ENCODE measurements at places on chromosomes 13 and 19.
A peak's percentile ranks its signal among the peaks of the same experiment; 100 is the strongest.

DNA sequence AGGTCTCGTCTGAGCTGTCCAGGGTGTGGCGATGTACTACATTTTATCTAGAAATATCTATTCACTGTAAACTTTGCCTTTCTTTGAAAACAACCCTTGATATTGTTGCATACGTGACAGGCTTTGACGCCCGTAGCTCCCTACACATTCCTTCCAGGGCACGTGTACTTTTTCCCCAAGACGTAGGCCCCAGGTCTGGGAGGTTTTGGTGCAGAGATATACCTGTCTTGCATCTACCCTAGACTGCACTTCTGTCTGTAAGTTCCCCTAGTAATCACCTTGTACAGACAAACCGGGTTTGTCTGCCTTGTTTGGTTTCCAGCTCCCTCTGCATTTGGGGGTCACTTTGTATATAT lies 69.2 kb downstream of the ERICH6B start:
- no peak for DNase-seq

DNA sequence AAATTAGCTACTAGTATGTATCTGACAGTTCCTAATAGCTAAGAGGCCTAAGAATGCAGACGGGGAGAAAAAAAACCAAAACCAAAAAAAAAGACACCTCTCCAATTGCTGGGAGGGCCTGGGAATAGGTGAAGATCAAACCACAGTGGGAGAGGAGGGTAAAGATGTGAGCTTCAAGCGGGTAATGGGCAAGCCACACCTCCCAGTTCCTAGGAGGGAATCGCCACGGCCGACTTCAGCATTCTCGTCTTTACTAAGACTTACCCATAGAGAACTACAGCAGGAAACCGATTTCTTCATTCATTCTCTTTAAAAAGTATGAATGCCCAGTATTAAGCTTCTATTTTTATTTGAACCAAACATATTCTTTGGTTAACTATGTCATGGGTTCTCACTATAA lies 5.6 kb upstream of the EEF1AKMT1 start:
- DNase-seq, result no peak

DNA sequence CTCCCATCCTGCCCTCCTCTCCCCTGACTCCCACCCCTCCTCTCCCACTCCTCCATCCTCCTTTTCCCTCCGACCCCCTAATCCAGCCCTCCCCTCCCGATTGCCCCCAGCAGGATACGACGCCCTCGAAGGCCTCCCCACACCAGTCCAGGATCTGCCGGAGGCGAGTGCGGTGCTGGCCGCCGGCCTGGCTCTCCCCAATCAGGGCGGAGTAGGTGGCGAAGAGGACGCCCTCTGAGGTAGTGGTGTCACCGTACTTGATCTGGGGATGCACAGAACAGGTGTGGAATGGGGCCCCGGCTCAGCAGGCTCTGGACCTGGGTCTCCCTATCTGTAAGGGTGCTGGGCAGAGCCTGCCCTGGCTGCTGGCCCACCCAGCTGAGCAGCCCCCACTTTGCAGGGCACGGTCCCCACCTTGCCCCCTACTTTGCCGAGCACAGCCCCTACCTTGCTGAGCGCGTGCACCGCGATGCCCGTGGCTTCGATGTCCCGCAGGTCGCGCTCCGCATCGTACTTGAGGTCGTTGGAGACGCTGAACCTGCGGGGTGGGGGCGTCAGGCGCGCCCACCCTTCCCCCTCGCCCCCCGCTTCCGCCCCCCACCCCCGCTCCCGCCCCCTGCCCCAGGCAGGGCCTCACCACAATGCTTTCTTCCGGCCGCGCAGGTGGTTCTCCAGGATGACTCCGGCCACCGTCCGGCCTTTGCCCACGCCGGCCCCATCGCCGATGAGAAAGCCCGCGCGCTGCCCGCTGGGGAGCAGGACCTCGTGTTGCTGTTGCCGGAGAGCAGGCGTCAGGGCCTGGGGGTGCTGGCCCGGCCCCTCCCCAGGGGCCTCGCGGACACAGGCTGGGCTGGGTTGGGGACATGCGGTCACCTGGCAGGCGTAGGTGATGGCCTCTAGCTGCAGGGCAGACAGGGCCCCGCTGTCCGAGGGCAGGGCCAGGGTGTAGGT lies 18.5 kb downstream of the GPX4 start:
- DNase-seq, result no peak

DNA sequence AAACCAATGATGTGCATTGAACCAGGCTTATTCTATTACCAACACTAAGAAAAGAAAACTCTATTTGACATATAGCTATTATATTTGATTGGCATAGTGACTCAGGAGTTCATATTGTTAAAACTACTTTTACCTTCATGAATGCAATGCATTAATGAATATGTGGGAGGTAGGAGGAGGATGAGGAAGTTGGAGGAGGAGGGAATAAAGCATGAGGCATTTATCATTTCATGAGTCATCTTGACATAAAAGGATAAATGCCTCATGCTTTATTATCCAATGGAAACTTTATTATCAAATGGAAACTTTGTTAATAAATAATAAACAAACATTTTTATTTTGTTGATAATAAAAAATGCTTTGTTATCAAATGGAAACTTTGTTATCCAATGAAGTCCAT lies 116.5 kb downstream of the SPRY2 start:
- DNase-seq, result peak; percentile 22

DNA sequence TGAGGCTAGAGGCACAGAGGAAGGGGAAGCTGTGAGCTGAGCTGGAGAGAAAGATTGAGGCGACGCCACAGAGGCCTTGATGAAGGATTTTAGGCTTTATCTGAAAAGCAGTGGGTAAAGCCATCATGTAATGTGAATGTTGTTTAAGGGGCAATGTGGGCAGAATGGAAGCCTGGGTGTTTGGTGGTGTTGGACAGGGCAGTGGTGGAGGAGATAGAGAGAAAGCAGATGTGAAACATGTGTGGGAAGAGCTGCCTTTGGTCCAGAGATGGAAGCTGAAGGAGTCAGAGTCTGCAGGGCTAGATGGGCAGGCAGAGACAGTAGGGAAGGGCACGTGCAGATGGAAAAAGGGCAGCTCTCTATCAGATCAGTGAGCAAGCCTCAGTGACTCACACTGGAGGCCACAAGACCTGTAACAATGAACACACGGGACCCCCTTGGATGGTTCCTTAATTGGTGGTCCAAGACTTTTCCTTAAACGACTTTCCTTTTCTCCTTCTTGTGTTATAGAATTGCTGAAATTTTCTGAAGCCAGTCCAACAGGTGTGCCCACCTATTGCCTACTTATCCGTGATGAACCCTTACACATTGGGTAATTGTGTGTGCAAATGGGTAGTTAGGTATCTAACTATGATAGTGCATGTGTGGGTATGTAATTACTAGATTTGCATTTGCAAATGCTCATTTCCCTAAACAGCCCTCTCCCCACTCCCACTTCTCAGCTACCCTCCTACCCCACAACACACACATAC lies 21.7 kb downstream of the ZNF536 start:
- DNase-seq, result no peak
